Neural cell (in vitro differentiated cells): ENCODE measurements at places on chromosomes 2 and 18. TPM values are rescaled to one million over a fixed set of nuclear protein-coding genes. Genes with fewer than 3 reads are reported as not detected.

The DPP10 gene
- polyA plus RNA-seq = 13.9 and 15.1 TPM in 2 replicates

The DNAJC5G gene
- polyA plus RNA-seq = not detected in 2 replicates

The LTBP1 gene
- polyA plus RNA-seq = 1.8 and 3.4 TPM in 2 replicates

The CYP1B1 gene
- not detected in 2 replicates for polyA plus RNA-seq

The SNED1 gene
- 0.04 and 0.32 TPM in 2 replicates for polyA plus RNA-seq

The ZBTB7C gene
- polyA plus RNA-seq = 2.4 and 6.5 TPM in 2 replicates

The CAD gene
- 14.2 and 22.8 TPM in 2 replicates for polyA plus RNA-seq

The DNER gene
- 307 and 310 TPM in 2 replicates for polyA plus RNA-seq

The ASAP2 gene
- 41.0 and 54.6 TPM in 2 replicates for polyA plus RNA-seq

The ERBB4 gene
- 0.69 and 0.88 TPM in 2 replicates for polyA plus RNA-seq

The ERCC3 gene
- polyA plus RNA-seq = 112 and 132 TPM in 2 replicates

The RTP5 gene
- polyA plus RNA-seq = 1.2 and 1.8 TPM in 2 replicates

The CHST9 gene
- polyA plus RNA-seq = 0.18 and 0.32 TPM in 2 replicates

The INO80B gene
- polyA plus RNA-seq = 35.2 and 53.2 TPM in 2 replicates

The PELI1 gene
- 28.0 and 34.9 TPM in 2 replicates for polyA plus RNA-seq

The CCDC178 gene
- polyA plus RNA-seq = 0.14 TPM in 1 of 2 replicates, not detected in the other

The ATG4B gene
- 128 and 140 TPM in 2 replicates for polyA plus RNA-seq

The MCM6 gene
- 7.0 and 7.1 TPM in 2 replicates for polyA plus RNA-seq

The ZNF521 gene
- 101 and 104 TPM in 2 replicates for polyA plus RNA-seq

The TLX2 gene
- polyA plus RNA-seq = not detected in 2 replicates

The GKN1 gene
- polyA plus RNA-seq = not detected in 2 replicates

The SP9 gene
- polyA plus RNA-seq = 1.6 and 2.5 TPM in 2 replicates

The GPR35 gene
- polyA plus RNA-seq = 2.8 and 4.1 TPM in 2 replicates

The PDE1A gene
- polyA plus RNA-seq = 1.6 and 2.2 TPM in 2 replicates

The CREG2 gene
- polyA plus RNA-seq = 1.1 and 1.2 TPM in 2 replicates

The DES gene
- polyA plus RNA-seq = not detected in 2 replicates
